ENCODE measurements at places on chromosomes 7 and 10. TPM values are rescaled to one million over a fixed set of nuclear protein-coding genes. Genes with fewer than 3 reads are reported as not detected.

Gene HOXA2
- total RNA-seq: 0.80 TPM

Gene CDC14C
- total RNA-seq: not detected

Gene SUN3
- not detected for total RNA-seq

- no peak overlapping the region for H3K4me3 ChIP-seq
- H3K4me1 ChIP-seq: no peaks in the 10 kb centered on the region
- no peaks in the 10 kb centered on the region for H3K27me3 ChIP-seq
- no peak overlapping the region for H3K27ac ChIP-seq
- H3K36me3 ChIP-seq: no peaks in the 10 kb centered on the region
Observed at GRCh38 chr7:18013936-18014335, 13.7 kb downstream of the PRPS1L1 start.

- H3K4me3 ChIP-seq: no peak overlapping the region
- H3K27me3 ChIP-seq: no peaks in the 10 kb centered on the region
- H3K4me1 ChIP-seq: no peaks in the 10 kb centered on the region
- H3K27ac ChIP-seq: no peak overlapping the region
- H3K36me3 ChIP-seq: no peaks in the 10 kb centered on the region
Observed at GRCh38 chr7:83908526-83908925, 259.6 kb upstream of the SEMA3E start.

Gene NXPH1
- not detected for total RNA-seq

DNA sequence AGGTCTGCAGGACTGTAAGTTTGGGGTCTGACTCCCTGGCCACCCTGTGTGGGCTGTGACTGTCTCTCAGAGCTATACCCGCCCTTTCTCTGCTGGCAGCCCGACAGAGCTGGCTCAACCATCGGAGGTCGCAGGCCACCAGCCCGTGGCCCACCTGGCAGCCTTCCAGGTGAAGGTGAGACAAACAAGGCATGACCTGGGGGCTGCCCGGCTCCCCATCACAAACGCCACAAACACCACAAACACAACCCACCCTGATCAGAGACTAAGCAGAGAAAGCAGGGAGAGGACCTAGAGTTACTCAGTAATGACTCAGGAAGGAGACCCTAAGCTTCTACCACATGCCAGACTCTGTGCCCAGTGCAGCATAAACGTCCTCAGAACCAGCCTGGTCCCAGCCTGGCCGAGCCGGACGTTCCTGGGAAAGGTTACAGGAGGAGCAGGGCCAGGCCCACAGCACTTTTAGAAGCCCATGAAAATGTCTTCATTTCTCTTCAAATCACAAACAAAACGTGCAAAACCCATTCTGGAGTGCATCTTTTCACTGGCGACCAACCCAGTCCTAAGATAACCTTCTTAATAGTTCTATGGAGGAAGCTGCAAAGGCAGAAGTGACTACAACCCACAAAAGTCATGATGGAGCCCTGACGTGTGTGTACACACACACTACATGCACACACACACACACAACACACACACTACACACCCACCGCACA is 66.8 kb downstream of the MKI67 start:
- H3K27ac ChIP-seq: no peak overlapping the region
- peaks cover 23% of the 10 kb centered on the region for H3K4me1 ChIP-seq
- no peak overlapping the region for H3K4me3 ChIP-seq
- H3K36me3 ChIP-seq: no peaks in the 10 kb centered on the region

DNA sequence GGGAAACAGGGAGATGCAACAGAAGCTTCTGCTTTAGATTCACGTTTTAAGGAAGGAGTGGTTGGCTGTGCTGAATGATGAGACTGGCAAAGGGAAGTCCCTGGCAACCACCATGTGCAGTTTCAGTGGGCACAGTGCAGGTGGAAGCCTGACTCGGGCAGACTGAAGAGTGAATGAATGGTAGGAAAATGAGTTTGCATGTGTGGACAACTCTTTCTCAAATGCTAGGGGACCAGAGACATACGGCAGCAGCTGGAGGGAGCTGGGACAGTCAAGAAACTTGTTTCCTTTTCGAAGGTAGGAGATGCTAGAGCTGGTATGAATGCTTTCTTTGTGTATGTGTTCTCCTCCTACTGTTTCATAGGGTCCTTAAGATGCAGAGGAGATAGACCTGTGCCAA is 29.0 kb downstream of the PODXL start:
- no peak overlapping the region for H3K27ac ChIP-seq
- no peaks in the 10 kb centered on the region for H3K4me1 ChIP-seq
- H3K4me3 ChIP-seq: no peak overlapping the region

Gene IGF2BP3
- 3.5 TPM for total RNA-seq

Gene CRHR2
- total RNA-seq: 0.15 TPM

Gene GOLGA7B
- 0.59 TPM for total RNA-seq

DNA sequence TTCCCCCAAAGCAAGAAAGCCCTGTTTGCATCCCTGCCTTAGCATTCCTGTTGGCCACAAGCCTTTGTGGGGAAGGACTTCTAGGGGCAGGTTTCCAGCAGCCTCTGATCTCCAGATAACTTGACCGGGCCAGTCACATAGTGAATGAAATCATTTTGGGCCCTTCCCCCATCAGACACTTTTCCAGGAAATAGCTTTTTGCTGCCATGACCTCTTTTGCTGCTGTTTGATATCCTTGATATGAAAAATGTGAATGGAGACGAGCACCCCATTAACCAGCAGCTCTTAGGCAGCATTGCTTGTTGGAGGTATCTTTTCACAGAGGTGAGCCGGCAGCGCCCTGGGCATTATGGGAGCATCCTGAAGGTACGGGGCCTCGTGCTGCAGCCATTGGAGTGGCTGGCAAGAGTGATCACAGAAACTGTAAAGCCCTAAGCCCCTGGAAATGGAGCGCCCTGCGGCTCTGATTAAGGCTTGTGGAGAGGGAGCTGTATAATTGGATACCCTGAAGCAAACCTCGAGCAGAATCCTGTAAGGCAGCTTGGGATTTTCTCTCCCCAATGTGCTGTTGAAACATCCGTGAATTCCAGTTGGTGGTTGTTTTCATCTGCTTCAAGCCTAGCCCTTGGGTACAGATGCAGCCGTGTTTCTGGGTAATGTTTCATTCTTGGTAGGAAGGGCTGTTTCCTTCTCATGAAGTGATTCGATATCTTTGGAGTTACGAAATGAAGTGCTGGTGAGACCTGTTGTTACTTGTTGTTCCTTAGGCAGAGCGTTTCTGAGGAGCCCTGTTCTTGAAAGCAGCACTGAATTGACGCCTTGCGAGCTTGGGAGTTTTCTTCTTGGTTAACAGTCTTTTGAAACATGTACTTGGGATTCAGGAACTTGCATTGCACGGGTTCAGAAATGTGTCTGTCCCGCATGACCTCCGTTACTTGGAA is 179.0 kb downstream of the PTEN start:
- peak; percentile 43 for DNase-seq
- no peaks in the 10 kb centered on the region for H3K36me3 ChIP-seq
- H3K4me1 ChIP-seq: no peaks in the 10 kb centered on the region
- H3K27ac ChIP-seq: peak overlapping the region; percentile 58

Gene FAM25G
- total RNA-seq: not detected

- no peak overlapping the region for H3K27ac ChIP-seq
- no peak for DNase-seq
- no peak overlapping the region for H3K4me3 ChIP-seq
- H3K27me3 ChIP-seq: no peaks in the 10 kb centered on the region
Observed at GRCh38 chr7:42946627-42946950, 14.4 kb downstream of the MRPL32 start.

DNA sequence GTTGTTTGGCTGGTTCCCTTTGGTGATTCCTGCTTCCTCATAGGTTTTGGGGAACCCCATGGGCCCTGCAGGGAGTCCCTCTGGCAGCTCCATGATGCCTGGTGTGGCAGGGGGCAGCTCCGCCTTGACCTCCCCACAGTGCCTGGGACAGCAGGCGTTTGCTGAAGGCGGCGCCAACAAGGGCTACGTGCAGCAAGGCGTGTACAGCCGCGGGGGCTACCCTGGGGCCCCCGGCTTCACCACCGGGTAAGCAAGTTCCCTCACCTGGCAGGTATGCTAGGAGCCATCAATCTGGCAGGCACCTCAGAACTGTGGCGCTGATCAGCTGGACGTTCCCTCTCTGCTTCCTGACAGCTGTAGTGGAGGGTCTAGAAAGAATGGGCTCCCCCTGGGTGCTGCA is 8.3 kb downstream of the ZMIZ2 start:
- peak overlapping the region; percentile 80 for H3K27ac ChIP-seq
- H3K27me3 ChIP-seq: no peaks in the 10 kb centered on the region
- no peak overlapping the region for H3K4me3 ChIP-seq
- no peak for DNase-seq
- no peaks in the 10 kb centered on the region for H3K36me3 ChIP-seq

DNA sequence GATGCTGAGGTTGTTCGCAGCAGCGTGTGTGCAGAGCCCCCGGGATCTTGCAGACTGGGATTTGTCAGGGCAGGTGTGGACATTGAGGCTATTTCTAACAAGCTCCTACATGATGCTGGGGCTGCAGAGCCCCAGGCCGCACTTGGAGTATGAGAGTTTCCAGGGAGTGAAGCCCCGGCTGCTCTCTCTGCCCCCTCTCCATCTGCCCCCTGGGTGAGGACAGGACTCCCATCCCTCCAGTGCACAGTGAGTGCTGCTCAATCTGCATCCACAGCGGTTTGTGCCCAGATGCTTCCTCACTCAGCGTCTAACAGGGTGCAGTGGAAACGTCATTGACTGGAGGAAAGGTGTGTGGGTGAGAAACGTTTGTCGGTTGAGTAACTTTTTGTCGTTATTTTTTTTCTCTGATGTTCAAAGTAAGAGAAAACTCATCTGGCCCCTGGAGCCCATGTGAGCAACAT is 25.3 kb downstream of the IL2RA start:
- no peak overlapping the region for H3K4me3 ChIP-seq
- no peak for DNase-seq
- H3K36me3 ChIP-seq: no peaks in the 10 kb centered on the region
- no peak overlapping the region for H3K27ac ChIP-seq
- no peaks in the 10 kb centered on the region for H3K4me1 ChIP-seq
- no peaks in the 10 kb centered on the region for H3K27me3 ChIP-seq

DNA sequence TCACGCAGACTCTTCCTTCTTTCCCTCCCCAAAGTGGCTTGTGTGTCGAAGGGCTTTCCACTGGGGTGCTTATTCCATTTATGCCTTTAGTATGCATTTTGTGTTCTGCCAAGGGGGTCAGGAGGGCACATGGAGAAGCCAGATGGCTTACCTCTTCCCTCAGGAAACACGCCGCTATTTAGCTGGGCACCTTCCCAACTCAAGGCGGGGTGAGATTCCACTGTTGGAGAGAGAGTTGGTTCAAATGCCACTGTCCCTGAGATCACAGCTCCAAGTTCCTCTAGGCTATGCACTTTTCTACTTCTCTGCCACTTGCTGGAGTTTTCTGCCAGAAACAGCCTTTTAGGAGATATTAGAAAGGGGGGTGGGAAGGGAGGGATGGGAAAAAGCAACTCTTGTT is 1091.8 kb downstream of the LRMDA start:
- no peak for DNase-seq
- no peaks in the 10 kb centered on the region for H3K27me3 ChIP-seq
- H3K4me1 ChIP-seq: no peaks in the 10 kb centered on the region
- H3K27ac ChIP-seq: no peak overlapping the region
- no peaks in the 10 kb centered on the region for H3K36me3 ChIP-seq

Gene GHITM
- total RNA-seq: 133 TPM

DNA sequence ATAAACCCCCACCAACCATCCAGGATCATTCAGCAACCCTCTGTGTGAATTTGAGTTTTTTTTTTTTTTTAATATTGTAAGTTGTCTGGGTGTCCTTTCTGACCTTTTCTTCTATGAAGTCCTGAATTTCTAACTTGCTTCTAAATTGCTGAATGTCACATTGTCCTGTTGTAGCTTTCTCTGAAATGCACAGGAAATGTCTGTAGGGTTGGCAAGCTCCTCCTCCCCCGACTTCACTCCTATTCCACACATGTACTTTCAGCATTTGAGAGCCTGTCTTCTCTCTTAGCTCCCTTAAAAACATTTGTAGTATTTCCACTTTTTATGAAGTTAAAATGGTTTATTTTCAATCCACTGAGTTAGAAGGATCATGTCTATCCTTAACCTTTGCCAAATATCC is 3.3 kb upstream of the CNNM2 start:
- no peaks in the 10 kb centered on the region for H3K4me1 ChIP-seq
- H3K27ac ChIP-seq: no peak overlapping the region
- H3K27me3 ChIP-seq: no peaks in the 10 kb centered on the region
- DNase-seq: no peak

- H3K27me3 ChIP-seq: no peaks in the 10 kb centered on the region
- H3K36me3 ChIP-seq: no peaks in the 10 kb centered on the region
- no peak overlapping the region for H3K4me3 ChIP-seq
- peaks cover 6% of the 10 kb centered on the region for H3K4me1 ChIP-seq
- no peak overlapping the region for H3K27ac ChIP-seq
Observed at GRCh38 chr7:47724335-47724982, 142.5 kb upstream of the TNS3 start.

GRCh38 chr7:70739646-70740210 is 392.2 kb upstream of the GALNT17 start:
- no peak for DNase-seq
- H3K27ac ChIP-seq: peak overlapping the region; percentile 8
- H3K36me3 ChIP-seq: no peaks in the 10 kb centered on the region
- H3K27me3 ChIP-seq: no peaks in the 10 kb centered on the region
- H3K4me3 ChIP-seq: no peak overlapping the region

DNA sequence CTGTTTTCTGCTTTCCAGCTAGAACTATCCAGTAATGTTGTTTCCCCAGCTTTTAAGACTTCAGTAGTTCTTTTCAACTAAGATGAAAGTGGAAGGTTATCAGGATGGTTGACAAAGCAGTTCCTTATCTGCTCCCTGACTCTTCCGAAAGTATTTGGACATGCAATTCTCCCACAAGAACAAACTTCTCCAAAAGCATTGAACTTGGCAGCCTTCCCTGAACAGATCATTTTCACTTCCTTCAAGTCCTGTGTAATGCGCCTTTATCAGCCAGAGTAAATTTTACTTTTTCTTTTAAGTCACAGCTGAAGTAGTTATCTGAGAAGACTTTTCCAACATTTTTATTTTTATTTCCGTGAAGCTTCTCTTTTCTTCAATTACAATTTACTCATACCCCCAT is 39.7 kb downstream of the CDC14C start:
- no peaks in the 10 kb centered on the region for H3K27me3 ChIP-seq
- no peak overlapping the region for H3K27ac ChIP-seq
- H3K4me1 ChIP-seq: no peaks in the 10 kb centered on the region

GRCh38 chr10:29588629-29589421 is 45.9 kb downstream of the SVIL start:
- no peaks in the 10 kb centered on the region for H3K27me3 ChIP-seq
- DNase-seq: no peak
- H3K27ac ChIP-seq: peak overlapping the region; percentile 78

DNA sequence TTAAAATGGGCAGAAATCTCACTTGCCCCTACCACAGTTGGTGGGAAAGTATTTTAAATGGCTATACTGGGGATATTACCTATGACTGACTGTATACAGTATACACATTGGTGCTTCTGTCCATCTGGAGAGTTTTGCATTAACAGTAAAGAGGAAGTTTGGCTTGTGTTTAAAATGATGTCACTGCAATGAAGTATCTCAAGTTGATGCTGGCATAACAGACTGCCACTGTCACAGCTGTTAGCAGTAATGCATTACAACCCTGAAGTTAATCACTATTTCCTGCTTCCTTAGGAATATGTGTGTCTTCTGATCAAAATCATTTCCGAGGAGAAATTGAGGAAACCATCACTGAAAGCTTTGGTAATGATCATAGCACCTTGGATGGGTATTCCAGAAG is 1.9 kb downstream of the DKK1 start:
- no peaks in the 10 kb centered on the region for H3K4me1 ChIP-seq
- H3K27ac ChIP-seq: no peak overlapping the region

Gene AGBL3
- total RNA-seq: 5.1 TPM

Gene CUZD1
- 0.98 TPM for total RNA-seq

- H3K36me3 ChIP-seq: no peaks in the 10 kb centered on the region
- H3K4me3 ChIP-seq: no peak overlapping the region
- H3K27ac ChIP-seq: no peak overlapping the region
- no peak for DNase-seq
- no peaks in the 10 kb centered on the region for H3K4me1 ChIP-seq
Observed at GRCh38 chr7:153381275-153382040, 621.9 kb downstream of the ACTR3B start.

Gene SNCG
- 52.1 TPM for total RNA-seq

Gene PRKG1
- total RNA-seq: 19.7 TPM

Data from breast epithelium (tissue), 4 donors.